ENCODE measurements at places on chromosomes 11 and 22. TPM values are rescaled to one million over a fixed set of nuclear protein-coding genes. Genes with fewer than 3 reads are reported as not detected.

The C1QTNF4 gene
- total RNA-seq, result 0.92 TPM

The POLD4 gene
- 124 TPM for total RNA-seq

The MIOX gene
- not detected for total RNA-seq

The PANX3 gene
- total RNA-seq, result not detected

The STX5 gene
- total RNA-seq, result 25.3 TPM

The SCGB2A2 gene
- not detected for total RNA-seq

The UVRAG gene
- 7.5 TPM for total RNA-seq

The HEPN1 gene
- total RNA-seq, result not detected

The UPK3A gene
- not detected for total RNA-seq

The ASCL3 gene
- total RNA-seq, result not detected

The MPZL3 gene
- 16.5 TPM for total RNA-seq

The C11orf65 gene
- total RNA-seq, result 1.4 TPM

The C11orf91 gene
- not detected for total RNA-seq

The TMA7B gene
- not detected for total RNA-seq

The SHANK3 gene
- 1.8 TPM for total RNA-seq

The TRIM6 gene
- 4.7 TPM for total RNA-seq

The P2RX6 gene
- total RNA-seq, result 0.21 TPM

The LRRC74B gene
- not detected for total RNA-seq

The LMO1 gene
- total RNA-seq, result not detected

The ZNF74 gene
- total RNA-seq, result 14.7 TPM

The NTM gene
- 6.2 TPM for total RNA-seq

The MMP1 gene
- 3.5 TPM for total RNA-seq

The LAYN gene
- 6.7 TPM for total RNA-seq

The SCO2 gene
- not detected for total RNA-seq

The CDHR5 gene
- total RNA-seq, result not detected

The POU2AF3 gene
- total RNA-seq, result 0.28 TPM

The RAC2 gene
- total RNA-seq, result 90.1 TPM

The SSH3 gene
- 79.6 TPM for total RNA-seq

The ART5 gene
- not detected for total RNA-seq

The OOSP4B gene
- total RNA-seq, result not detected

The TP53AIP1 gene
- 2.6 TPM for total RNA-seq

The TRIM22 gene
- total RNA-seq, result 14.9 TPM

The SHISAL1 gene
- total RNA-seq, result 0.63 TPM

The TRPM5 gene
- total RNA-seq, result not detected

The TH gene
- total RNA-seq, result 0.99 TPM

The CNIH2 gene
- not detected for total RNA-seq

The FIBIN gene
- total RNA-seq, result 1.3 TPM

The FUT4 gene
- 2.4 TPM for total RNA-seq

Data from airway epithelial cell (primary cell).